Fibroblast of skin of left biceps (primary cell): ENCODE measurements at places on chromosomes 5 and 9.
A peak's percentile ranks its signal among the peaks of the same experiment; 100 is the strongest.

DNA sequence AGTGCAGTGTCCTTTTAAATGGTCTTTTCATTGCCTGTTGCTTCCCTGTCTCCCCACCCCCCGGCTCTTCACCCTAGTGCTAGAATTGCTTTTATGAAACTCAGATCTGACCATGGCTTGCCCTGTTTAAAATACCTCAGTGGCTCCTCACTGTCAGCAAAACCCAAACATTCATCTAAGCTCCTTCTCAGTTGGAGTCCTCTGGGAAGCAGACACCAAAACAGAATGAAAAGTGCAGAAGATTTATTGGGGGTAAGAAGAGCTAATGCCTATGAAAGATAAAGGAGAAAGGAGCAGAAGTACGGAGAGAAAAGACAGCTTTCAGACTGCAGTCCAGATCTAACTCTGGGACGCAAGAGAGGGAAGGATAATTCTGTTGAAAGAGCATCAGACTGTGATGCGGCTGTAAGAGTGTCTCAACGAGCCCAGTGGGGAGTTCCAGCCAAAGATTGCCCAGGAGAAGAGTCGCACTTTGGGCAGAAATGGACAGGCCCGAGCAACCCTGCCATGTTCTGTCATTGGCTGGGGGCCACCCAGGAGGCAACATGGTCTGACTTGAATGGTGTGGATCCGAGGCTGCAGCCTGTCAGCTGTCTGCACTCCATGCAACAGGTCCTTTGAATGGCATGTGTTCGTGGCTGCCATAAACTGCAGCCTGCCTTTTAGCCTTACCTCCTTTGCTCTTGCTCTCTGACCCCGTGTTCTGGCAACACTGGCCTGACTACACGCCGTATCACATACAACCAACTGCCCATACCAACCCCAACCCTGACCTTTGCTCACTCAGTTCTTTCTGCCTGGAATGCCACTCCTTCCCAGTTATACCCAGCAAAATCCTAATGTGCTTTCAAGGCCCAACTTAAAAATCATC, 55.9 kb downstream of the IRF1 start:
- no peak for DNase-seq

DNA sequence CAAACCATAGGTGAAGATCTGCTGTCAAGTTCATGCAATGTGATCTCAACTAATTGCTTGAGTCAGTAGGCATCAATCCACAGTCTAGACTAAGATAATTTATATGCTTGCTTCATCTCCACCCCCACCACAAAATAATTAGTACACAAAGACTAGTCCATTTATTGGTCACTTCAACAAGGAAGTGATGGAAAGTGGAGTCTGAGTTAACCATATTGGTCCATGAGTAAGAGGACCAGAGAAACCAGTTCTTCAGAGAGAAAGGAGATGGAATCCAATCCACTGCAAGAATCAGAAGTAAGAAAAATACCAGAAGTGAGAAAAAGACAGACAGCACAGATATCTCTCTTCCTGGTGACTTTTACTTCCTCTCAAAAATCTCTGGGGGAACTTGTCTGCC, 366.5 kb downstream of the CHSY3 start:
- no peak for DNase-seq

DNA sequence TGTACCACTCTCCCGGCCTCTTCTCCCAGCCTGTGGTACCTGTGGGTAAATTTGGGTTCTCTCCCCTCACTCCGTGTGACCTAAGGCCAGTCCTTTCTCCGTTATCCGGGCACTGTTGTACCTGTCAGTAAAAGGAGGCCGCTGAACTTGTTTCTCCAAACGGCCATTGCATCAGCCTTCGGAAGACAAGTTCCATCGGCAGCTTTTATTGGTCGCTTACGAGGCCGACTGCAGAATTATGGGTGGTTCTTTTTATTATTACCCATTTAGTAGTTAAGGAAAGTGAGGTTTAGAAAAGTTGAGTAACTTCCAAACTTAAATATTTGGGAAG, 558 bp downstream of the GRPEL2 start:
- DNase-seq, result no peak

- peak; percentile 92 for DNase-seq
Observed at GRCh38 chr5:177194268-177194667, 60.7 kb downstream of the NSD1 start.

GRCh38 chr9:86547571-86547970, 193.4 kb upstream of the TUT7 start:
- no peak for DNase-seq

DNA sequence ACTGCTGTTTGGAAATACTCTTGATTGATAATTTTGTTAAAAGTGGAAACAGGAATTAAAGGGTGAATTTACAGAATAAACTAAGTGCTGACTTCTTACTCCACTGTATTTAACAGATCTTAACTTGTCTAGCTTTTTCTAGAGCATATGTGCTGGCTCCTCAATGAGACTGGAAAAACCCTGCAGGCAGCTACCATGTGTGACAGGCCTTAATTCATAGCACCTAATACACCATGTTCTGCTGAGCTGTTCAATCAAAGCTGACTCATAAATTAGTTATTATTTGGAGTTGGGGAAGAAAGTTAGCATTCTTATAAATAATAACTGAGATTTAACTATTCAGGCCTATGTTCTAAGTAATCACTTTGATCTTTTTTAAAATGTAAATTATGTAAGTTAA, 29.4 kb downstream of the CTNNAL1 start:
- DNase-seq, result no peak

DNA sequence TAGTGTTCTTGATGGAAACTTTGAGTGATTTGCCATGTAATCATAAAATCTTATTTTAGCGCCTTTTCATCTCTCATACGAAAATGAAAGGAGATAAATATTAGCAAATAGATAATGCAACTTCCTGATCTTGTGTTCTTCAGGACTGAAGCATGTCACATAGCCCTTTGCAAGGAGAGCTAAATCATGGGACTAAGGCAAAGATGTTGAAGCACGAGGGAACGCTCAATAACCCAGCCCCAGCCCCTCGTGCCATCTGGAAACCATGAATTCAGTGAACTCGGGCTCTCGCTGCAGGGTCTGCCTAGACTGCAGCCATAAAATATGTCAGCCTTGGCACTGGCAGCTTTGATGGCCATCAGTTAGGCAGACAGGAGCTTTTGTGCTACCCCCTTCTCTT, 58.2 kb downstream of the F2RL2 start:
- DNase-seq, result no peak

GRCh38 chr5:123441408-123441807, 18.2 kb upstream of the CEP120 start:
- no peak for DNase-seq

- DNase-seq, result no peak
Observed at GRCh38 chr5:119357270-119357669, 1.5 kb downstream of the TNFAIP8 start.

- no peak for DNase-seq
Observed at GRCh38 chr5:132661231-132662003, 3.4 kb downstream of the IL13 start.

DNA sequence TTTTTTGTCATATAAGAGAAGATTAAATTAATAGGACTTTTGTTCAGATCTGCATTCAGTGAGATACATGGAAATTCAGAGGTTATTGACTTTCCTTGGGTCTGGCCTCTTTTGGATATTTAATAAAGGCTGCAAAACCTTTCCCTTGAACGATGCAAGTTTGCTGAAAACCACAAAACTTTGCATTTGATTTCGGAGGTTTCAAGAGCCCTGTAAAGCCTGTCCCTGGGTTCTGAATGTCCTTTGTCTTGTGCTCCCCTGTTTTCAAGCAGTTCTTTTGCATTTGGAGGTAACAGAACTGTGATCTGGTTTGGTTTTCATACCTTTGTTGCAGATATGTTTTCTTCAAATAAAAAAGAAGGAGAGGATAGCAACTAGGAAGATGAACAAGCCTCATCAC, 188.1 kb upstream of the DMRT1 start:
- DNase-seq, result no peak

- DNase-seq, result no peak
Observed at GRCh38 chr5:141528291-141528984, 39.6 kb downstream of the PCDHGC5 start.

GRCh38 chr5:91188755-91189154, 194.4 kb downstream of the ARRDC3 start:
- no peak for DNase-seq

- no peak for DNase-seq
Observed at GRCh38 chr5:148830211-148830610, 3.8 kb downstream of the ADRB2 start.

DNA sequence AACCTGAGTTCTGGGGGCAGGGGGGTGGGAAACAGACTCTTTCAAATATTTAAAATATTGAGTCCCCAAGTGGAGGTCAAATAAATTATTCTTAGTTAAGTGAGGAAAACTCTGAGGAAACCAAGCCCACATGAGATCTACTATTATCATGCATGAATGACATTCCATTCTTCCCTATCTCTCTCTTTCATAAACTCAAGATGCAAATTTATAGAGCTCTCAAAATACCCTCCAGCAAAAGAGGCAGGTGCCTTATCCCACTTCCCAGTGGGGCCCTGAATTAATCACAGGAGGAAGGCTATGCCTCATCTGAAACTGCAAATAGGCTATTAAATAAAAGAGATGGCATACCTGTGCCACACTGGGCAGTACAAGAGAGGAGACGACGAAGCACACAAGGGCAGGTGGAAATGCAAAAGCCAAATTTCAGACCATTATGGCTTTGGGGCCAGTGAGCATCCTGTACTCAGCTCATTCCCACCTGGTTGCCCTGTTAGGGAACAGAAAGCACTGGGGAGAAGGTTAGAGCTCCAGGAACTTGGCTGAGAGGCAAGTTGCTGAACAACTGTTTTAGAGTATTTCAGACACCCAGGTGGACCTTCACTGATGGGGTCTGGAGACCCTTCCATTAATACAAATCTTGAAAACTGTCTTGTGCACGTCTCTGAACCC, 102.2 kb upstream of the EQTN start:
- no peak for DNase-seq

DNA sequence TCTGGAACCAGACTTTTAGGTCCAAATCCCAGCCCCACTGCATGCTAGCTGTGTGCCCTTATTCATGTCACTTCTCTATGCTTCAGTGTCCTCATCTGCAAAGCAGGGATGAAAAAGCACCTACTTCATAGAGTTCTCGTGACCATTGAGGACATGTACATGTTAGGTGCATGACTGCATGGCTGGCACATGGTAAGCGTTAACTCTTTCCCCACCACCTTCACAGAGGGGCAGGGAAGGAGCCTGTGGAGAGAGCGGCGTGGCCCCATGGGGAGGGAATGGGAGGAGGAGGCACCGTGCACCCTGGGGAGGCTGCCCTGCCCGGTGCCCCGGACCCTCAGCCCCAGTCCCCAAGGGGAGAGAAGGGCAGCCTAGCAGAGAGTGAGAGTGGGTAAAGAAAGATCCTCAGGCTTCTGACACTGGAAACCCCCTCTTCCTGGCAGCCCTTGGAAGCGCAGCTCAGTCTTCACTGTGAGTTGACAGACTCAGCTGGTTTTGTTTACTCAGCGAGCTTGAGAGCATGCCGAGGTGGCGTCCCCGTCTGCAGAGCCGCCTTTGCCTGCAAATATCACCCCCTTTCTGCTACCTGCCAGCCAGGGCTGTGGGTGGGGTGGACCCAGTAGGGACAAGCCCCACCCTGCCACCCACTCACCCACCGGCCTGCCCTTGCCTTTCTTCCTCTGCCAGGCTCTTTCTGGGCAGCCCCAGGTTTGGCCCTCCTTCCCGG, 10.6 kb upstream of the ANGPTL2 start:
- DNase-seq, result no peak

DNA sequence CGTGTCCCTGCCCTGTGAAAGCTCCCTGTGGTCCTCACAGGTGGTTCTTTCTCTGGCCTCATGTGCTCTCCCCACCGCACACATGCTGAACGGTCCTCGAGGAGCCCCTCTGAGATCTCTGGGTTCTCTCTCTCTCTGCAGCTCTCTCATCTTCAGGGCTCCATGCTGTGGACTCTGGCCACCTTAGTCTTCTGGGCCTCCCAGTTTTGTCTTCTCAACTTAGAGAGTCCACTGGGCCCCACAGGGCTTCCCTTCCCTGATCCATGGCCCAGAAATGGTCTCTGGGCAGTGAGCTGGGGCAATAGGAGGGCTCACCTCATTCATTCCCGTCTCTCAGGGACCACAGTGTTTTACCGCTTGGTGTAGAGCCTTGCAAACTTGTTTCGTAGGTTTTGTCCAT, 26.4 kb downstream of the FGD3 start:
- no peak for DNase-seq

GRCh38 chr5:80998590-80998979, 38.4 kb downstream of the RASGRF2 start:
- no peak for DNase-seq

DNA sequence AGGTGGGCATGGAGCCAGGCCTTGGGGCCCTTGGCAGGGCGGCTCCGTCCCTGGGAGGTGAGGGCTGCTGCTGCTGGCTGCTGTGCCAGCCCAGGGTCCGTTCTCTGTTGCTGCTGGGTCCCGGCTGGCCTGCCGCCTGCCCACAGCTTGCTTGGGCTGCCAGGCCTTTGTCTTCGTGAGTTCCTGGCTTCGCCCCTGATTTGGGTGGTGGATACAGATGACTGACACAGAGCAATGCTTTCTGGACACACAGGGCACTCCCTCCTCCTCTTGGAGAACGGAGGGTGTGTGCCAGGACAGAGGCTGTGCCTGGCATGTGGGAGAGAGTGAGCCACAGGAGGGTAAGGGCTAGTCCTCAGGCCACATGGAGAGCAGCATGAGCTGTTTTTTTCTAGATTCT, 166.1 kb downstream of the MACROH2A1 start:
- DNase-seq, result no peak

DNA sequence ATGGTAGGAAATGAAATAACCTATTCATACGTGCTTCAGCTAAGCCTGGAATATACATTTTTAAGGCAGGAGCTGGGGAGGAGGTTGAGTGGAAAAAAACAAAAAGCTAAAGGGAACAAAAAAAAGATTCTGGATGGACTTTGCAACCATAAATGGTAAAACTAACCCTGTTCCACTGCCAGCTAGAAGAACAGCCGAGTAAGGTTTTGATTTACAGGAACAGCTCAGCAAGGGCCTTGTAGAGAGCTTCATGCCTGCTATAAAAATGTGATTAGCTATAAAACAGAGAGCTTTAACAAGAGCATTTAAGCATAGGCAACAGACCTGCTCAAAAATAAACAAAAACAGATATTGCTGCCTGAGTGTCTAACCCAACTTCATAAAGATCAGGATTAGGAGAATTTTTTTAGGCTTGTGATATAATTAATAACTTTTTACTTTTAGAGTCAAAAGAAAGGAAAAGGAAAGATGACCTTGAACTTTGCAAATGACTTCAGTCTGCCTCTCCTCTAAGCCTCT, 194.8 kb downstream of the FBXL7 start:
- DNase-seq, result peak; percentile 57

GRCh38 chr9:98191671-98192502, 550 bp downstream of the CORO2A start:
- no peak for DNase-seq

GRCh38 chr9:26746357-26747072, 146.1 kb downstream of the CAAP1 start:
- DNase-seq, result no peak
